ENCODE measurements at places on chromosomes 11 and 22. TPM values are rescaled to one million over a fixed set of nuclear protein-coding genes. Genes with fewer than 3 reads are reported as not detected.

POU2AF3 gene
- total RNA-seq, result not detected

DERL3 gene
- 1.4 TPM for total RNA-seq

GAL3ST1 gene
- not detected for total RNA-seq

CASP5 gene
- not detected for total RNA-seq

XKR3 gene
- total RNA-seq, result not detected

ASCL2 gene
- total RNA-seq, result 0.87 TPM

OR10V1 gene
- total RNA-seq, result not detected

IL10RA gene
- not detected for total RNA-seq

RIMBP3B gene
- total RNA-seq, result not detected

IL18BP gene
- 1.2 TPM for total RNA-seq

OVCH2 gene
- total RNA-seq, result not detected

API5 gene
- 126 TPM for total RNA-seq

MYH9 gene
- 693 TPM for total RNA-seq
